NCI-H524 (cell line): ENCODE measurements at places on chromosomes 4 and X.

DNA sequence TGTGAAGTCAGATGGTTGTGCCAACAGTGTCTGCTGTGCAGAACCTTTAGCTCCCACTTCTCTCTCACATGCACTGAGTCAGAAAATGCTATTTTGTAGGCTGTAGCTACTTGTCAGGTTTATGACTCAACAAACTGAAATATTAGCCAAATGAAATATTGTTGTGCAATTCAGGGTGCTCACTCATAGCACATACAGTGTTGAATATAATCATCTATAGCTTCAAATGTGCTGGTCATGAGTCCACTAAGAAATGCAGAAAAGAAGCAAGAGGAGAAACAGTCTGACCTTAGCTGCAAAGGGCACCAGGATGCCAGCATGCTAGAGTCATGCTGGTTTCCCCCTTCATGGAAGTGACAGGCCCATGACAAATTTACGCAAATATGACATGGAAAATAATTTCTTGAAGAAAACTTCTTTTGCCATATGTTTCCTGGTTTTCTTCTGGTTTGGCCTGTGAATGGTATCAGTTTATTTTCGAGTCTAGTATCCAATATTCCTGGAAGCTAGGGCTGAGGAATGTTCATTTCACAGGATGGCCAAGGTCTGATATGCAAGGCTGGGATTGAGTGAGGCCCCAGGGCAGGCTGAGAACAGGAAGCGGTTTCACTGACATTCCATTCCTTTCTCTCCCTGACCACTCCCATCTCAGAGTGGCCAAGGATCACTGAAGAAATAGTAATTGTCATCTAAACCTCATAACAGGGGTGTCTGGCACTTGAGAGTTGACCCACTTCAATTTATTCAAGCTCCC lies 10.3 kb upstream of the CXCL2 start:
- DNase-seq = no peak

DNA sequence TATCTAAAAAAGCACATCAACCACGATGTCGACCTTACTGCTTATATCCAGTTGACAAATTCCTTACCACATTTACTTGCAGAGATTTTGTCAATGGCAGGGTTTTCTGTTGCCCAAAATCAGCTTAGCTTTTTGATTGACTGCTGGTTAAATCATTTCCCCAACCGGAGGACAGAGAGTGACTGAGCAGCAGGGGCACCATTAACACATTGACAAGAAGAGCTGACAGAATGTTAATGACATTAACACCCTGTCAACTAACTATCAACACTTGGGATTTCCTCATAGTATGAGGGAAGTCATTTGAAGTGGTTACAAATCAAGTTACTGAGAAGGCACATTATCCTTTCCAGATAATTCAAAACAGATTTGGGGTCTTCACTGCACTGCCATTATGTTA lies 368.4 kb downstream of the RPA4 start:
- DNase-seq = peak; percentile 3

GRCh38 chrX:110245011-110245410 lies 72.9 kb downstream of the AMMECR1 start:
- no peak for DNase-seq

- no peak for DNase-seq
Observed at GRCh38 chrX:9519546-9520216, 54.8 kb downstream of the TBL1X start.

- no peak for DNase-seq
Observed at GRCh38 chr4:16261313-16261878, 35.1 kb upstream of the TAPT1 start.

DNA sequence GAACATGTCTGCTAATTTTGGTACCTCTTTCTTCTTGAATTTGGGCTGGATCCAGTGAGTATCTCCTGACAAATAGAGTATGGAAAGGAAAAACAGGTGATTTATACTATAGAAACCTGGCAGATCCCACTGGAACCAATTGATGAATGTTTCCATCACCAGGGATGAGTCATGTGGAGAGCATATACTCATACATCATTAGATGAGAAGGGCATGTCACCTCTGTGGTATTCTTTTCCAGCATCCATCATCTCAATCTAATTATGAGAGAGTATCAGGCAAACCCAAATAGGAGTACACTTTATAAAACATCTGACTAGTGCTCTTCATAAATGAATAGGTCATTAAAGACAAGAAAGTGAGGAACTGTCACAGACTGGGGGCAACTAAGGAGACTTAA lies 90.7 kb downstream of the CLDN22 start:
- DNase-seq = no peak

GRCh38 chrX:110006821-110007375 lies 4.0 kb downstream of the TMEM164 start:
- DNase-seq = no peak

DNA sequence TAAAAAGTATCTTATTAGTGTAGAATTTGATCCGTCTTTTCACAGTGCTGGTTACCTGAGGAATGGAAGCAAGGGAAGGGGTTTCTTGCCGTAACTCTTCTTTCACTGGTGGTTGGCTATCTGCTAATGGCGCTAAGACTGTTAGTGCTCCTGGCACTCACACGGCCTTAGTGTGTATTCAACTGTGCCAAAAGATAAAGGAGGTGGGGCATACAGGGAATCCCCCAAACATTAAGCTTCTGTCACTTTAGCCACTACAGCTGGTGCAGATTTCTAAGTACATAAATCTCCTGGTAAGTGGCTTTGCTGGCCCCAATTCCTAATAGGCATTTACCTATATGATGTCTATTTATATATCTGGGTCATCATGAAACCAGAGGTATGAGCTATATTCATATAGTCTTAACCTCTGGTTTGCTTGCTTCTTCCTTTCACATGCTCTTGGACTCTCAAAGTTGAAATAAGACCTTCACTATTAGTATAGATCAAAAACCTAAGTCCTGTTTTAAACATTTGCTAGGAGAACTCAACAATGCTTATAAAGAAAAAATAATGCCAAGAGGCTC lies 95.1 kb downstream of the TSPAN7 start:
- peak; percentile 91 for DNase-seq

GRCh38 chrX:113275804-113276203 lies 435.2 kb upstream of the AMOT start:
- no peak for DNase-seq

GRCh38 chr4:86452422-86452891 lies 92.6 kb upstream of the MAPK10 start:
- DNase-seq = no peak
